ENCODE measurements at places on chromosomes 13 and 19.

DNA sequence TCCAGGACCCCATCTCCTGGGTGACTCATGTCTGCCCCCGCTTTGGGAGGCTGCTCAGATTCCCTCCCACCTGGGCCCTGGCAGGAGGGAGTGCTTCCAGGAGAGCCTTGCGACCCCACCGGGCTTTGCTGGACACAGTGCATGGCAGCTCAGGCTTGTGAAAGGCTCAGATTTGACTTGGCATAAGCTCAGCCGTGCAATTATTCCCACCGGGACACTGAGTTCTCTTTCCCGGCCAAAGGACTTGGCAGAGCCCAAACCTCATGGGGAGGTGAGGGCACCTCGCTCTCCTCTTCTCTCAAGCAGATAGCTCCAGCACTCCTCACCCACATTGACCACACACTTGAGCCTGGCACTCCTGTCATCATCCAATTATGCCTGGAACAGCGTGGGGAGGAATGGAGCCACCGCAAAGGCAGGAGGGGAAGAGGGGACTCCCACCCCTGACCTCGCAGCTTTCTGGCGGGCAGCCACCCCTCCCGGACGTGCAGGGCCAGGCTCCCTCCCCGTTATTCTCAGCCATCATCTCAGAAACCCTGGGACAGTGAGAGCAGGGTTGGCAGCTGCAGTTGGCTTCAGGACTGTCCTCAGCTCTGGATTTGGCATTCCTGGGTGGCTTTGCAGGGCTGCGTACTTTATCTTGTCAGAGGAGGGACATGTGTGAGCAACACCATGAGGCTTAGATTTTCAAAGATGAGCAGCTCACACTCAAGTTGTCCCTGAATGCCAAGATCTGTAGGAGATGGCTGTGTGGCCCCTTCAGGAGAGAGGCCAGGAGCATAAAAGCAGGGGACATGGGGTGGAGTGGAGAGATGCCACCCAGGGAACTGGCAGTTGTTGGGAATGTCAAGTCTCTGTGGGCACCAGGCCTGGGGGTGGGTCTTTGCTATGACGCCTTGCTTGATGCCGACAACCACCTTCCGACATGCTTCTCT lies 306.2 kb downstream of the TEX29 start:
- DNase-seq = no peak

- no peak for DNase-seq
Measured at GRCh38 chr13:70408865-70409264, 300.6 kb upstream of the KLHL1 start.

DNA sequence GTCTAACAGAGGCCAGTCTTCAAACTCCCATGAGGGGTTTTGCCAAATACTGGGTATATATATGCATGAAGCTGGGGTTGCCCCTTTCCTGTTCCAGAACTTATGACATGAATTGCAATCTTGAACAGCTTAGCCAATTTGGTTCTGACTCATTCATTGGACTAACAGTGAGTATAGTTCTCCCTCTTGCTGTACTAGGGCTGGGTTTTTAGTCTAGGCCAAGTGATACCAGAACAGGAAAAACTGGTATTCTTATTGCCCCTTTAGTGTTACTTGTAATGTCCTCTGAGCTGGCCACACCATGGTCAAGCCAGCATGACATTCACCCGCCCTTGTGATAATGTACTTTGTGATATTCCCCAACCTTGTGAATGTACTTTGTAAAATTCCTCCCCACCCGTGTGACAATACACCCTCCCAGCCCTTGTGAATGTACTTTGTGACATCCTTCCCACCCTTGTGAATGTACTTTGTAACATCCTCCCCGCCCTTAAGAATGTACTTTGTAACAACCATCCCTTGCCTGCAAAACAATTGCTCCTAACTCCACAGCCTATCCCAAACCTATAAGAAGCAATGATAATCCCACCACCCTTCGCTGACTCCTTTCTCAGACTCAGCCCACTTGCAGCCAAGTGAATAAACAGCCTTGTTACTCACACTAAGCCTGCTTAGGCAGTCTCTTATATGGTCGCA lies 26.9 kb downstream of the ZNF846 start:
- DNase-seq = no peak

- peak; percentile 59 for DNase-seq
Measured at GRCh38 chr13:41019011-41019487, at the start of gene ELF1. TSS of gene ELF1 (minus strand) at chr13:41019316. CDS start at chr13:40982054, 37,262 bp downstream.

DNA sequence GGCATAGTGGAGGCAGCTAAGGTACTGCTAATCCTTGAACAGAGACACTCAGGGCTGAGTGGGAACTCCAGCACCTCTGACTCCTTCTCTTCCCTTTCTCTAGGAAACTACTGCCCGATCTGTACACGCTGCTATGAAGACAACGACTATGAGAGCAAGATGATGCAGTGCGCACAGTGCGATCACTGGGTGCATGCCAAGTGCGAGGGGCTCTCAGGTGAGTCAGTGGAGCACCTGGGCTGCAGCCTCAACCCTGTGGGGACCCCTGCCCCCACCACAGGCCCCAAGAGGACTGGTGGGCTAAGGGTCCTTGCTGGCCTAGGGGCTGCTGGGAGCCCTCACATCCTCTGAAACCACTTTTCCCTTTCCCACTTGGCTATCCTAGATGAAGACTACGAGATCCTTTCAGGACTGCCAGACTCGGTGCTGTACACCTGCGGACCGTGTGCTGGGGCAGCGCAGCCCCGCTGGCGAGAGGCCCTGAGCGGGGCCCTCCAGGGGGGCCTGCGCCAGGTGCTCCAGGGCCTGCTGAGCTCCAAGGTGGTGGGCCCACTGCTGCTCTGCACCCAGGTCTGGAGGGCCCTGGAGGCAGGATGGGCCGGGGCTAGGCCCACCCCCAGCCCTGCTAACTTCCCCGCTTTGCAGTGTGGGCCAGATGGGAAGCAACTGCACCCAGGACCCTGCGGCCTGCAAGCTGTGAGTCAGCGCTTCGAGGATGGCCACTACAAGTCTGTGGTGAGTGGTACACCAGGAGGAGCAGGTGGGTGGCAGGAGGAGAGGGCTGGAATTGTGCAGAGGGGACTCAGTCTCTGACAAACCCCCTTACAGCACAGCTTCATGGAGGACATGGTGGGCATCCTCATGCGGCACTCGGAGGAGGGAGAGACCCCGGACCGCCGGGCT lies 9.5 kb downstream of the KMT2B start:
- no peak for DNase-seq

GRCh38 chr13:46801858-46802257 lies 4.9 kb upstream of the ESD start:
- DNase-seq = no peak

- DNase-seq = no peak
Measured at GRCh38 chr19:29634423-29635130, 28.5 kb downstream of the POP4 start.

DNA sequence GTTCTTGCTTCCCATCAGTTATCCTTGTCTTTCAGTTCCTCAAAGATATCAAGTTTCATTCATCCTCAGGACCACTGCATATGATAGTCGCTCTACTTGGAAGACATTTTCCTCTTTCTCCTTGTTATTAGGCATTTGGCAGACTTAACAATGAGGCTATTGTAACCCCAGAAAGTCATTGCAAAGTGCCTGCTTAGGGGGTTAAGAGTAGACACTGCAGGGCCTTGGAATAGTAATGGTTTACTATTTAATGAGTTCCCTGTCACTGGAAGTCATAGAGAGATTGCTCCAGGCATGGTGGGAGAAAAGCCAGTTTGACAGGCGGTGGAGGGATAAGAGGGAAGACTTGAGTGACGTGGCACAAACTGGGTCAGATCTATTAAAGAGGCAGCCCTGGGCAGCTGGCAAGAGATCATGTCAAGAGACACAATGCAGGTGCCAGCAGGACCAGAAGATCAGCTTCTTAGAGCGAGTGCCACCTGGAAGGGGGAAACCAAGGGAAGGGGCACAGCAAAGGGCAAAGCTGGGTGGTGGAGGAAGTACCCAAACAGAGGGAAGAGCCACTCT lies 16.8 kb upstream of the CPB2 start:
- no peak for DNase-seq

DNA sequence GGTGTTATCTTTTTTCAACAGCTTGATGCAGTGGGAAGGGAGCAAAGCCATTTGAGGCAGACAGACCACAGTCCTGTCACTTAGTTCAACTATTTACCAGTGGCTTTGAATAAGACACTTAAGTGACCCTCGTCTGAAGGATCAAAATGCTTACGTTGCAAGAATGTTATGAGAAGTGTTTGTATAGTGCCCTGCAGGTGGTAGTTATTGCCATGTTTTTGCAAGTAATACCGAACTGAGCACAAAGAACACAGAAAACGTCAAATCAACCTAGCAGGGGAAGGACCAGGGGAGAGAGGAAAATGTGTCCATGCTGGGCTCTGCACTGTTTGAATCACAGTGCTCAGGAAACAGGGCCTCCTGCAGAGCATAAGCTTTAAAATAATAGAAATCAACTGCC lies 2.8 kb downstream of the SOHLH2 start:
- no peak for DNase-seq

GRCh38 chr19:55225415-55225958 lies 3.1 kb downstream of the TMEM86B start:
- DNase-seq = no peak

GRCh38 chr19:54882758-54883157 lies 8.7 kb downstream of the FCAR start:
- no peak for DNase-seq

- DNase-seq = no peak
Measured at GRCh38 chr13:97235549-97236231, 13.6 kb downstream of the MBNL2 start.

GRCh38 chr13:49300739-49301589 lies 53.2 kb downstream of the CDADC1 start:
- DNase-seq = peak; percentile 18

GRCh38 chr13:40974460-40975407 lies 44.4 kb downstream of the ELF1 start:
- DNase-seq = no peak

GRCh38 chr13:89970353-89970709 lies 1377.2 kb upstream of the MIR17HG start:
- DNase-seq = no peak

DNA sequence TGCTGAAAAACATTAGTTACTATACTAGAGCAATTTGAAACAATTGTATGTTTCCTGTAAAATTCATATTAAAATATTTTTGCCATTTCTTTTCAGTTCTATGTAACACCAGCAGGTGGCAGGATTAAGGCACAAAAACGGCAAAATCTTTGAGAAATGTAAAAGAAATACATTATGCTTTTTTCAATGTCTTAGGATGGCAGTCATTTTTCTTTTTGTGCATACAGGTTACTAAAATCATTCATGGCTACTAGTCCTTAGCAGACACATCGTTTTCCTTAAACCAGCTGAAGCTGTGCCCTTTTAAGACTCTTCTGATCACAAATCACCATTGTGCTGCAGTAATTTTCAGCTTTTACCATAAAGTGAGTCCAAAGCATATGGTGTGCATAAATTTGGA lies 800.7 kb upstream of the SLITRK5 start:
- DNase-seq = no peak

DNA sequence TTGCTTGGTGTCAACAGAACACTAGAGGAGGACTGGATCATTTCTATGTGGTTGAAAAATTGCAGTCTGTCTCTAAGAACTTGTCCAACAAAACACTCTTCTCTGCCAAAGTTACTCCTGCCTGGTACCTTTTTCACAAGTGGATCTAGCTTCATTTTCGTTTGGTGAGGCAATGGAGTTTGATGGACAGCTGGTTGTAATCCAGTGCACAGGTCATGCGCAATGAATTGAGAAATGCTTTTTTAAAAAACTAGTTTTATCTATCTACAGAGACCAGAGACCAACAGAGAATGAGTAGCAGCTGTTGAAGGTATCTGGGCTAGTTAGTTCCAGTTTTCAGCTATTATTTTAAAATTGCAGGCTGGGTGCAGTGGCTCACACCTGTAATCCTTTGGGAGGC lies 12.0 kb upstream of the KBTBD6 start:
- no peak for DNase-seq

DNA sequence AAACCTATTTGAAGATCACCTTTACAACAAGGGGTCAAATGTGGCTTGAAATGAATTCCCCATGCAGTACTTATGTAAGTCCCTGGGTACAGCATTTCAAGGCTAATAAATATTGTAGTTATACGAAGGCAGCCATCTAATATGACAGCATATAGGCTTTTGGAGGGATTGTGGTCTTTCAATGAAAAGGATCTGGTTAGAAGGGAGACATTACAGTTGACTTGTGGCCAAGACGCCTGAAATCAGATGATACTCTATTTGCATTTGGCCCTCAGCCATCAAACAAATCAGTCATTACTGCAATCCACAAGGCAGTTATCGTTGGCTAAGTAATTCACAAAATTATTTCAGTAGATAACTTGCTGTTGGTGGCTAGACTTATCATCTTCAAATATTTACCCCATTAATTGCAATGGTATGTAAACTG lies 242.7 kb downstream of the DCLK1 start:
- no peak for DNase-seq

DNA sequence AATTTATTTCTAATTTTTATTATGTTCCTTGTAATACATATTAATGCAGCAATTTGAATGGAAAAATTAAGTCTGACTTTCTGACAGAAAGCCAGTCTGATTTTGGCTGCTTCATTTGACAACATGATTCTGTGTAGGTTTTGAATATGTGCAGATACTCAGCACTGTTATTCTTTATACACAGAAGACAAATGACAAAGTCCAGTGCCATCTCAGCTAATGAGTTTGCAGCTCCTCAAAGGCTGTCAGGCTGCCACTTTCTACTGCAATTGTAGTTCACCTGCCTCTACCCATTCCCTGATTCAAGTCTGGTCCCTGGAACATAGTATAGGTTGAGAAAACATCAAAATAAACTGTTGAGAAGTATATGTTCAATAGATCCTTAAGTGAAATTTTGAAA lies 2.9 kb upstream of the CHAMP1 start:
- no peak for DNase-seq

DNA sequence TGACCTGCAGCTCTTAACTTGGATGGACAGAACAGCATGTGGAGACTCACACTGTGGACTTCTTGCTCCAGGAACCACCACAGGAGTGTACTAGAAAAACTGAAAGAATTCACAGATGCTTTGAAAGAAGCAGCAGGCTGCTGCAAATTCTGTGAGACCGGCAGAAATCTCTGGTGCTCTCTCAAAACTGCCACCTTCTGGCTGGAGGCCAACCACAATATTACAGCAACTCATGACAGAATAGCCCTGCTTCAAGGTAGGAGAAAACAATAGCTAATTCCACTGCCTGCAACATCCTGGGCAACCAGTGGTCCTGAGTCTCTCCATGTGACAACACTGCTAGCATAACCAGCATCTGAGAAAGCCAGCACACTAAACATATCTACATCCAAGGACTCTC lies 26.9 kb downstream of the CDK8 start:
- no peak for DNase-seq

DNA sequence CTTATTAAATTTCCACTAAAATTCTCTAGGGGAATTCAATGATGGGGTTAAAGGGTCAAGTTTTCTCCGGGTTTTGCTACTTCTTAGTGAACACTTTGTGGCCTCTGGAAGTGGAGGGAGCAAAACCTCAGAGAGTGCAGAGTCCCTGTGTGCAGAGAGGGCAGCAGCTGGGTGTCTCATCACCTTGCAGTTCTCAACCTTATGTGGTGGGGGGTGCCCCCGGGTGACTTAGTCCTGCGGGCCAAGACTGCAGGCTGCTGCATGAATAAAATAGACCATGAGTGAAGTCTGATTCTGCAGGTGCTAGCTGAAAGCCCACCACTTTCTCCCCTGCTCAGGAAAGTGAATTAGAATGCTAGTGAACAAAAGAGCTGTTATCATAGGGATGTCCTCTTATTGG lies 191.6 kb downstream of the DLEU7 start:
- no peak for DNase-seq

All from T-helper 1 cell (primary cell).